ENCODE measurements at places on chromosomes 6 and 20.

DNA sequence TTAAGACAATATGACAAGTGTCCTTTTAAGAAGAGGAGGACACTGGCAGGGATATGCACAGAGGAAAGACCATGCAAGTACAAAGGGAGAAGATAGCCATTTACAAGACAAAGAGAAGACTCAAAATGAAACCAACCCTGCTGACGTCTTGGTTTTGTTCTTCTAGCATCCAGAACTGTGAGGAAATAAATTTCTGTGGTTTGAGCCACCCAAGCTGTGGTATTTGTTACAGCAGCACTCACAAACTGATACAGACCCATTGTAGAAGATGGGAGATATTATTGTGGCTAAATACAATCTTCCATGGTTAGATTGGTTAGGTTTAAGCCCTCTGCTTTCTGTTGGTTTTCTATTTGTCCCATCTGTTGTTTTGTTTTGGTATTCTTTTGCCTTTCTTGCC is 88.6 kb upstream of the SLC35F1 start:
- no peak for DNase-seq

GRCh38 chr6:53273370-53273769 is 75.4 kb downstream of the ELOVL5 start:
- DNase-seq: no peak

- DNase-seq: no peak
Observed at GRCh38 chr6:170063431-170063830, 227.4 kb downstream of the DLL1 start.

- peak; percentile 11 for DNase-seq
Observed at GRCh38 chr6:154370545-154370944, 13.9 kb upstream of the IPCEF1 start.

DNA sequence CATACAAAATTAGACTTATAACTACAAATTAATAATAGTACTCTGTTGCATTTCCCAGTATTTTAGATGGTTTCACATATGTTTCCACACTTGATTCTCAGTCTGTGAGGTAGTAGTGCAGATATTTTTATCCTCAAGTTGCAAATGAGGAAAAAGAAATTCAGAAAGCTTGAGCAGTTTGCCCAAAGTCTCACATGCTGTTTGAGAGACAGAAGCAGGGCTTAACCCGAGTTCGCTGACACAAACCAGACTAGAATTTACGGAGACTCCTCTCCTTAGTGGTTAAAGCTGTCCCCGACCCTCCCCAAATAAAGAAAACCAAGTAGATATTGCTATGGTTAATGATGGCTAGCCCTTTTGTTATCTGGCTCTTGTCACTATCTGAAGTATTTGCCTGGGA is 126.2 kb downstream of the TIAM2 start:
- no peak for DNase-seq

- no peak for DNase-seq
Observed at GRCh38 chr6:40295251-40295950, 291.8 kb downstream of the LRFN2 start.

DNA sequence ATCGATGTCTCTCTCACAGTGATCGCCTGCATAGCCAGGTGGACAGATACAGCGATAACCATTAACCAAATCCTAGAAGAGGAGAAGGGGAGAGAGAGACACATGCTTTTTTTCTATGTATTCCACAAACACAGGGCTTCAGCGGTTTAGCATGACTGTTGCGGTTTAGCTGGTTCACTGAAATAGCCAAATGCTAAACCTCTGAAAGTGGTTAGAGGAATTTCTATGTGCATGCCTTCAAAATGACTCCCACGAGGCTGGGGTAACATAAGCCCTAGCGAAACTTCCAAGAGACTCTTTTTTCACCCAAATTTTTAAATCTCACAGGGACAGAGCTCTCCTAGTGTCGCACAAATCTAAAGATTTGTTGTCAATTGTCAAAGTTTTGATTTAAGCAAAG is 25.1 kb downstream of the JAG1 start:
- no peak for DNase-seq

- no peak for DNase-seq
Observed at GRCh38 chr6:72819609-72820008, 197.7 kb downstream of the KCNQ5 start.

DNA sequence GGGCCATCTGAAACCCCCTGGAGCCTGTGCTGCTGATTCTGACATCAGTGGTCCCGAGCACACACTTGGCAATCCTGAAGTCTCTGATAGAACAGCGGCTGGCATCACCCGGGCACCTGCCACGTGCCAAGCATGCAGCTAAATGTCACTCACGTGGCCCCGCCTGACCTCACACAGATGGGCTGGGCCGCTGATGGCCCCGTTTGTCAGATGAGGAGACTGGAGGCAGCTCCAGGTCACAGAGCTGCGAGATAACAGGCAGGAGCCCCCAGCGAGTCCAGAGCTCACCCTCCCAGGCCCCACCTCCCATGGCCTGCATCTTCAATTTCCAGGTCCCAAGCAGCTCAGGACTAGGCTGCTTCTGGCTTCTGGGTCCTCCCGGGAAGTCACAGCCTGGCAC is 67.2 kb downstream of the YTHDF1 start:
- no peak for DNase-seq

DNA sequence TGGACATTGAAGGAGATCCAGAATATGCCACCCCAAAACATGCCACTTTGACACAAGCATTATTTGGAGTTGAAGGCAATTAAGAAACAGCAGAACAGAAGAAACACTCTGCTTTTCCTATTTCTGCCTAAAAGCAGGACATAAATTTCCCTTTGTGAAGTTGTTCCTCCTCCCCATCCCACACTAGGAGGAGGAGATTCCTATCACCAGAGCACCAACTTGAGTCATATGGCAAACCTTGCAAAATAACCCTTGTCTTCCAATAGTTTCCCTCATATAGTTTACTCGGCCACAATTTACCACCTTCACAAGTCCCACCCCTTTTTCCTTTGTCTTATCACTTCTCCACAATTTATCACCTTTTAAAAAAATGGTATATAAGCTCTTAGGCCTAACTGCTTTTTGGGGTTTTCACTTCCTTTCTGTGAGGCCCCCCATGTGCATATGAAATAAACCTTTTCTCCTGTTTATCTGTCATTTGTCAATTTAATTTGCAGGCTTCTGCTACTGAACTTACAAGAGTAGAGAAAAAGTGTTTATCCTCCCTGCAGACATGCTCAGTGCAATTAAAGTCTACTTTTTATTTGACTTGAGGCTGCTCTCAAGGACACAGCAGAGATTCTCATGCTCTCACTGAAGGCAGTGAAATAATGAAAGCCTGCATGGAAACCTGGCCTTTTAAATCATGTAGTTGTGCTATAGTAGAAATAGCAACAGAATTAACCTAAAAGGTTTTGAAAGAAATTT is 2.8 kb upstream of the RAB23 start:
- no peak for DNase-seq

DNA sequence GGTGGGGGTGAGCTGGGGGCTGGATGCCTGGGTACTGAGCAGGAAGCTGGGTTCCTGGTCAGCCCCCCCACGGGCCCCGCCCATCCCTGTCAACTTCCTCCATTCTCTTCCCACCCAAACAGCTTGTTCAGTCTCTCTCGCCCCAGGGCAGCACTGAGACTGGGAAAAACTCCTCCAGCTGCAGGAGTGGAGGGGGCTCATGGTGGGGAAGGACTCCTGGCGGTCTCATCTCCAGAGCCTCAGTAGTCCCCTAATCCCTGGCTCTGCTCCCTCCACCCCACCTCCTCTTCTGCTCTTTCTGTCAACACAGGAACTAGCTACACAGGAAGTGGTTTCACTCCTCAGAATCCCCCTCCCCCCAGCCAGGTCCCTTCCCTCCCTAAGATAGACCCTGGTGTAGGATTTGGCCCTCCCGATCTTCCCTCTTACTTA is at the start of gene GPSM3:
GPSM3 (minus strand) TSS at position 36 of the 432 bp plus-strand sequence. CDS start 130 bp downstream, outside the sequence.
- DNase-seq: no peak

- no peak for DNase-seq
Observed at GRCh38 chr20:32035426-32035779, 16.6 kb upstream of the HCK start.

DNA sequence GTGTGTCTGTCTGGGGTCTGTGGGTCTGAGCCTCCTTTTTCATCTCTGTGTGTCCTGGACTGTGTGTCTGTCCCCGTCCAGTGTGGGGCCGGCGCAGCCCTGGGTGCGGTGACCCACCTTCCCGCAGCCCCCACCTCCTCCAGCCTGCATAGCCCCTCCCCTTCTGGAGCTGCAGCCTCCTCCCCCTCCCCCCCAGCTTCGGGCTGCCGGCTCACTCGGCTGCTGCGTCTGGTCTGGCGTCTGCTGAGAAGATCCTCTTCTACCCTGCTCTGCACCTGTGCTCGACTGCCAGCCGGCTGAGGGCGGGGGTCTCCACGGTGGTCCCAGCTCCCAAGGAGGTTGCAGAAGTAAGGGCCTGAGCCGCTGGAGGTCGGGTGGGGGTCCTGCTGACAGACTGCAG is 7.6 kb upstream of the LKAAEAR1 start:
- DNase-seq: no peak

DNA sequence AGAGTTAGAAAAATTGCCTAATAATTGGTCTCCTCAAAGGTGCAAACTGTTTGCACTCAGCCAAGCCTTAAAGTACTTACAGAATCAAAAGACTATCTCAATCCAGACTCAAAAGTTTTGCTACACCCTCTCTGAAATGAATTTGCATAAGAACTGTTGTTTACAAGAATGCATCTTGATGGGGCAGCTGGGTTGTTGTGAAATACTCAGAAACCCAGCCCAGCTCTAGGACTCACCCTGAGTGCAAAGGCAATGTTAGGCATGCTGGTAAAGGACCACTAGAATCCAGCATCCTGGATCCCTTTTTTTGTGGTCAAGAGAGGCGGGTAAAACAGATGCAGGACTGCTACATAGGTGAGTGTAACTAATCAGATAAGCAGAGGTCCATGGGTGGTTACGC is 700.2 kb downstream of the EYS start:
- no peak for DNase-seq

- DNase-seq: no peak
Observed at GRCh38 chr20:16111172-16111832, 461.9 kb downstream of the KIF16B start.

DNA sequence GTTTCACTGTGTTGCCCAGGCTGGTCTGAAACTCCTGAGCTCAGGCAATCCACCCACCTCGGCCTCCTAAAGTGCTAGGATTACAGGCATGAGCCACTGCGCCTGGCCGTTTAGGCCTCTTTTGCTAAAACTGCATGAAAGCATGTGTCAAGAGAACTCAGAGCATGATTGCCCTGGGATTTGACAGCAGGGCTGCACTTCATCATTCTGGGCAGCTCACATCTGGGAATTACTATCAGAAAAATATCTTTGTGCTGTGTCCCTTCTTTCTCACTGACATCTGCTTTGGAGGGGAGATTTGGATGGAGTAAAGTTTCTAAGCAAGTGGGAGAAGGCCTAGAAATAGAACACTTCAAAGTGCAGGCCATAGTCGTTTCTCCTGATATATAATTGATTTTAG is 59.6 kb upstream of the EIF2S2 start:
- DNase-seq: no peak

GRCh38 chr6:148035806-148036390 is 306.7 kb upstream of the SASH1 start:
- no peak for DNase-seq

DNA sequence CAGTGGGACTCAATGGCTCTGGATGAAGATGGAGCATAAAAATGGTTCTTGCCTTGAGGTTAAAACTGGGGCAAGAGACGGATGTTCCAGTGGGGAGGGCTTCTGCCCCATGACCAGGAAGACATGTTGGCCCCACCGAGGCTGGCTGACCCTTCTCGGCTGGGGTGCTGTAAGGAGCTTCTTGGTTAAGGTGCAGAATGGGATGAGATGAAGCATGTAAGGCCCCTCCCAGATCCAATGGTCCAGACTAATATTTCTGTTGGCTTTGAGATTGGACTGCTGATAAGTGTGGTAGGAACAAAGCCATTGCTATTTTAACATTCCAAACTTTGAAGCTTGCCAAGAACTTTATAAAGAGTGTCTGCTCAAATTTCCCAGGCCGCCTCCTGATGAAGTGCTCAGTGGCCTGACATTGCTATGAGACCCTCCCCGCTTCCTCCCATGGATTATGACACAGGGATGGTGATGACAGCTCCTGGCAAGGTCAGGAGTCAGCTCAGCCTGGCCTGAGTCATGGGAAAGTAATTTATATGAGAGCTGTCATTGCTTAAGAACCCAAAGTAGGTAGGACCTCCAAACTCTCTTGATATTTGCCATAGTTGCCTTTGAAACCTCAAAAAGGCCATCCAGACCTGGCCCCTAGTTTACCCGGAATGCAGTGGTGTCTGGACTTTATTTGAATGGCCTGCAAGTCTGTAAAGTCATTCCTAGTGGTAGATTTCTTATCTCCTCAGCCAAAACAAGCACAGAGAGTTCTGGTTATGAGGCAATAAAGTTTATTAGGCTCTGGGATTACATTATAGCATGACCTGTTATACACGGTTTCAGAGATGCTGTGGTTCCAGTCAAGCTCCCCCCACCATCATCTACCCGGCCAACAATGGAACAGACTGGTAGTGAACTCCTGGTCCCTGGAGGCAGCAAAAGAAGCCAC is 55.2 kb downstream of the TGM2 start:
- peak; percentile 54 for DNase-seq

GRCh38 chr6:113881478-113881980 is 24.4 kb downstream of the MARCKS start:
- DNase-seq: no peak

DNA sequence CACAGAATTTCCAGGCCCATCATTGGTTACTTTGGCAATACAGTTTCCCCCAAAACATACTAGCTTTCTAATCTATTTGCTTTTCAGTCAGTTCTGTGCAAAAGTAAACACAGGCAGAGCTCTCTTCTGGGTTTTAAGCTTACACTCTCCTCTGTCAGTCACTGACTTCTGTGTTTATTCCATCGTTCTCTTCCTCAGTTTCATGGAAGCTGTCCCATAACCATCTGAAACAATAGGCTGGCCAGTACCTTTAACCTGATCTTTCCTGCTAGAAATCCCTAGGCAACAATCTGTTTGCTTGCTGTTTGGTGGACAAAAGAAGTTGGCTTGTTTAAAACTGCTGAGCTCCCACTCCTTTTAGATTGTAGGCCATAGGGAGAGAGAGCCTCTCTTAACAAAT is 431.5 kb downstream of the HACE1 start:
- DNase-seq: no peak

GRCh38 chr6:7016226-7016625 is 91.5 kb upstream of the RREB1 start:
- DNase-seq: no peak

DNA sequence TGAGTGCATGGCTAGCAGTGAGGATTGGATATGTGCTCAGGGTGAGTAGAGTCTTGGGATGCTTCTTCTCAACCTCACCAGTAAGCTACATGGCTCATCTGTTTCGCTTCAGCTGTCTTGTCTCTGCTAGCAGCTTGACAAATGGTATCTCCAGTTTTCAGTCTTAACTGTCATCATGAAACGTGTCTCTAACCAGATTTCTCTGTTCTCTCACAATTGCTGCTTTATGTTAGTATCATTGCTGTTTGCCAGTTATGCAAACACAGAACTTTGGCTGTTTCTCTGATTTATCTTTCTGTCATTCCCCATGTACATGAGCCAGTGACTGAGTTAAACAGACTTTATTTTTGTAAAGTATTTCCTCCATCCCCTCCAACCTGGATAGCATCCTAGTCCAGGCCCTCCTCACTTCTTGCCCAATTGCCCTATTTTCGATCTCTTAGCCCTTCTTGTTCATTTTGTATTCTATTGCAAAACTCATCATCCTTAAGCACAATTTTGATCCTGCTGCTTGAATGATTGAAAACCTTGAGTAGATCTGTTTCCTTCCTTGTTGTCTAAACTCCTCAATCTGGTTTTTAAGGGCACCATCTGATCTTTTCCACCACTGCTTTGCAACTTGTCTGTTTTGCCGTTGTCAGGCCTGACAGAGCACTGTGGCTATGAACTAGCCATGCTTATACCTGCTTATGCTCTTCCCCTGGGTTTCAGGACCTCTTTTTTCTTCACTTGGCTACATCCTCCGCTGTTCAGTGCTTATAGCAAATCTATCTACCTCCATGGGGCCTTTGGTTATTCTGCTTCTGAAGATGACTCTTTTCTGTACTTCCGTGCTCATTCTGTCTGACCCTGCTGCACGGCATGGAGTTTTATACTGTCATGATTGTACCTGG is 37.7 kb upstream of the ADIG start:
- DNase-seq: no peak

Measured in hindlimb muscle (tissue), 1 donor.